ENCODE measurements at places on chromosomes 3 and 15.

GRCh38 chr3:193702967-193703366 is 110.0 kb downstream of the OPA1 start:
- DNase-seq, result no peak

- no peak for DNase-seq
These were observed 752 bp downstream of the CEP63 start for GRCh38 chr3:134486577-134487041.

DNA sequence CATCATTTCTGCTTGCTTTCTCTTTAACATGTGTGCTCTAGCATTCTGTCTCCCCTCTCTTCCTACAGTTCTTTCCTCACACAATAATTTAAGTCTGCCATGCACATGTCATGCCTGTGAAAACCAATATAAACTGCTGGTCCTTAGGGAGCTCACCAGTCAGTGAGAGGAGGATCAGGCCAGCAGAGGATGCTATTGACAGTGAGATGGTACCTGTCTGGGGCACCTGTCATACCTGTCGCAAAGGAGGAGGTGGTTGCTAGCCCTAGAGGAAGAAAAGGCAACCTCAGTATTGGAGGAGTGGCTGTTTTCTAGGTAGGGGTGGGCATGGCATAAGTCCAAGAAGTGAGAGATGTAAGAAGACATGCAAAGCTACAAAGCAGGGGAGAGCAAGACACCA is 194.6 kb downstream of the GABRG3 start:
- DNase-seq, result no peak

DNA sequence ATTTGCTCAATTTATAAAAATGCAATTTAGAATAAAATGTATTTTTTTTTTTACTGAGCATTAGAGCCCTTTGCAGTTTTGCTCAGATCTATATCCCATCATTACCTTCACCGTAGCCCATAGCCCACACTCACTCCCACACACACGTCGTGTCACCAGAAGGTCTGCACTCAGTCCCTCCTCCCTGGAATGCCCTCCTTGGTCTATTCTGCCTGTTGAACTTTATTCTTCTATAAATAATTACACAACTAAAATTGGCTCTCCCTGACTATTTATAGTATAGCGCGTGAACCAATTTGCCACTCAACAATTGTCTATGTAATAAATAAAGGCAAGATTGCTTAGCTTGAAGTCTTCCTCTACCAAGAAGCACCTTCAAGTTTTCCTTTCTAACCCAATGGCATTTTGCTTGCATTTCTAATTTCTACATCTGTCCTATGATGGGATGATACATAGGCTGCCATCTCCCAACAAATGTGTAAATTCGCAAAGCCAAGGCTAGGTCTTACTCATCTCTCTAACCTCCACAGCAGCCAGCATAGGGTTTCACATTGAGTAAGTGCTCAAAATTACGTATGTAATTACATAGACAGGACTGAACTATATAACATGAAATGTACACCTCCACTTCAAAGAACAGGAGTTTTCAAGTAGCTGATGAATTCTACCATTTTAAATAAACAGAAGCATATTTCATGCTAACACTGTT is 172.0 kb upstream of the HES1 start:
- no peak for DNase-seq

- no peak for DNase-seq
These were observed 8.9 kb upstream of the FURIN start for GRCh38 chr15:90859234-90860131.

DNA sequence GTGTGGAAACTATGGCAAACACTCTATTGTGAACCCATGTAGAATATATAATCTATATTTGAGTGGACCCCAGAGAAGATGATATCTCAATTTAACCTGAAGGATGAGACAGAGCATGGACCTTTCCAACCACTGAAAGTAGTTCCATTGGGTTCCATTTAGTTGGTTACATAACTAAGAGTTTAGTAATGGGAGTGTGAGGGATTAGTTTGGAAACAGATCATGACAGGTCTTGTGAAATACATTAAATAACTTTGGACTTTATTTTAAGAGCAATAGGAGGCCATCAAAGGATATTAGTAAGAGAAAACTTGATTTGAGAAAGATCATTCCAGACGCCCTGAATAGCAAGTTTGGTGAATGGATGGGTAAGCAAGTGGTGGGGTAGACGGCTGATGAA is 487.2 kb upstream of the ROBO2 start:
- DNase-seq, result no peak

DNA sequence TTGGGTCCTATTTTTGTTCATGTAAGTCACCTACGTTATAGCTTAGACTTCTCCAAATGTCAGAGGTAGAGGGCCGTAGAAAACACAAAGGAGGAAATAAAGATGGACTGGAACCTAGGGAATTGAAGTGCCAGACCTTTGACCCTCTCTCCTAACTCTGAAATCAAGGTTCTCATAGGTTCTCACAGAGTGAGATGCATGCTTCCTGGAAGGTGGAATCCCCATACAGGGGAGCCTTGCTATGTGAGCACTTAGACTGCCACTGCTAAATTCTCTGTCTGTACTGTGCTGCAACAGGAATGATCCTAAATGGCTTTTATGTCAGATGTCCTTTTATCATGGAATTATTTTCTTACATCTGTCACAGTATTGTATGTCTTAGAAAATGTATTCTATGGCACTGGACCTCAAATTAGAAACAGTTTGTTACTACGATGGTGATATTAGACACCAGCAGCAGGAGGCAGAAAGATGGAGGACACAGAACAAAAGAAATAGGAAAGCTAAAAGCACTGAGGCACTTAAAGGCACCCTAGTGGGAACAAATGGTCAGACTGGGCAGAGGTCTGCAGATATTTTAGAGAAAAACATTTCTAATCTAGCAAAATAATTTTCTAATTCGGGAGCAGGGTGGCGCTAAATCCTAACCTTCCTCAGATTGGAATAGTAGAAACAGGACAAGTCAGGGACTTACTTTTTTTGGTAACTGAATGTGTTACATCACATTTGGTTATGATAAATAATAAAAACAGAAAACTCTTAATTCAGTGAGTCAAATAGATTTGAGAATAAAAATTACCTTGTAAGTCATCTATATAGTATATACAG is 60.2 kb upstream of the CDAN1 start:
- no peak for DNase-seq

DNA sequence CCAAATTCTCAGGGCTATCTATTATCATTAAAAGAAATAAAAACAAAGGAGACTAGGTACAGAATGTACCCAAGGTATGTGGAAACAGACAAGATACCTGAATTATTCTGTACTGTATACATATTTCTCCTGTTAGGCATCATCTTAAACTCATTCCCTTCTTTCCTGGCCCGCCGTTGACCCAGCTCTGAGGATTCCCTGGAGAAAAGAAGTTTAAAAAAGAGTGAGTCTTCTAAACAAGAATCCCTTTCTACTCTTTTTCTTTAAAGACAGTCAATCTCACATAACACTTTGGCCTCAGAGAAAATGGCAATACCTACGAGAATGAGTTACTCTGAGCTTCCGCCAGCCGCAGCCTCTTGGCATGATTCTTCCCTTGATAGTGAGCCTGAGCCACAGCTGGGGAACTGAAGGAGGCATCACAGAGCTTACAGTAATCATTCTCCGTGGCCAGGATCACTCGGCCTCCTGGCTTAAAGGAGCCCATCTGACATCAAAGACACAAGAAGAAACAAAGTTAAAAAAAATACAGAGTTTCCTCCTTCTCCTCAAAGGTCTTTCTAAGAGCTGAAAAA is 44.2 kb downstream of the ZMAT3 start:
- DNase-seq, result no peak

DNA sequence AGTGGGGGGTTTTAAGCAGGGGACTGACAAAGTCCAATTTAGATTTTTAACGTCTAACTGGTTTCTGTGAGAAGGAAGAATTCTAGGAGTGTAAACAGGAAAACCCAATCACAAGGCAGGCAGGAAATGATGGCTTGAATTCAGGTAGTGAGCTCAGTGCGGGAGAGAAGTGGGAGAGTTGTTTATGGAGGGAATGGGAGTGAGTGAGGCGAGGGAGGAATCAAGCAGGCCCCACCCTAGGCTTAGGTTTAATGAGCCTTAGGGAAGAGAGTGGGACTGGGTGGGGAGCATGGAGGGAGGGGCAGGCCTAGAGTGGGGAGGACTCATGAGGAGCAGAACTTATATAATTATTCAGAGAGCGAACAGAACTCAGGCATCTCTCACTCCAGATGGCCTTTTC is 17.9 kb downstream of the VIPR1 start:
- DNase-seq, result no peak

GRCh38 chr3:50885070-50885850 is 210.5 kb downstream of the DOCK3 start:
- DNase-seq, result no peak

GRCh38 chr15:37109872-37110572 is 9.7 kb upstream of the MEIS2 start:
- DNase-seq, result no peak

- no peak for DNase-seq
These were observed 8.8 kb upstream of the NPHP3 start for GRCh38 chr3:132730891-132731580.

DNA sequence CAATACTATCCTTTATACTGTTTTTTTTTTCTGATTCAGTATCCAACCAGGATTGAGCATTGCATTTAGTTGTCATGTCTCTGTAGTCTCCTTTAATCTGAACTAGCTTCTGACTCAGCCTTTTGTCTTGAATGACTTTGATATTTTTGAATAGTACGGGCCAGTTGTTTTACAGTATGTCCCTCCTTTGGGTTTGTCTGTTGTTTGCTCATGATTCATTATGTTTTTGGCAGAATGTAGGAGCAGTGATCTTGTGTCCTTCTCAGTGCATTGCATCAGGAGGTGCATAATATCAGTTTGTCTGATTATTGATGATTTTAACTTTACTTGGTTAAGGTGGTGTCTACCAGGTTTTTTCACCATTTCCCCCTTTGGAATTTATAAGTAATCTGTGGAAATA is 20.5 kb downstream of the EXOG start:
- DNase-seq, result no peak
